T1000 (cell line): ENCODE measurements at places on chromosomes 6 and 20.

DNA sequence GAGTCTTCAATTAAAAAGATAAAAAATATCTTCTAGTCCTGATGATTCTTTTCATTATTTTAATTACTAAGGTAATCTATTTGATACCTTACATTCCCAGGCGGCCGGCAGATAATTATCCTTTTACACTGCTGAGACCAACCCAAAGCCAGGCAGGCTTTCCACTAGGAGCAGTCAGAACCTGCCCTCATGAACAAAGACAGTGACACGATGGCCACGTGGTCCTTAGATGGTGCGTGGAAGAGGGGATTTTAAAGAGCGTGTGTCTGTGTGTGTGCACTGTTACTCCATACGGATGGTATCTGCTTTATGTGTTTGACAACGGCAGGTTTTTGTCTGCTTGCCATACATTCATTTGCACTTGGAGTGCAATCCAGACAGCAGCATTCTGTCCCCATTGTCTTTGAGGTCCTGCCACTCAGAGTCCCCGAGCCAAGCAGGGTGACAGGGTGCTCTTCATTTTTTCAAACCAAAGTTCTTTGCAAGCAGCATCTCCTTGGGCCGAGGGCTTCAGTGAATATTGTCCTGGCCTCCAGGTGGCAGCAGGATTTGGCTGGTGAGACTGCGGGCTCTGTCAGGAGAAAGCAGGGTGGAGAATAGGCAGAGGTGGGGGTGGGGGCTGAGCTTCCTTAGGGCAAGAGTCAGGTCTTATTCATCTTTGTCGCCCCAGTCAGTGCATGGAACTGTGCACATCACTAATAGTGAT, 260.5 kb downstream of the NRN1 start:
- no peak for DNase-seq

GRCh38 chr20:33793011-33793931, 17.9 kb upstream of the CHMP4B start:
- no peak for DNase-seq

- no peak for DNase-seq
Measured at GRCh38 chr20:24816907-24817306, 132.2 kb upstream of the CST7 start.

DNA sequence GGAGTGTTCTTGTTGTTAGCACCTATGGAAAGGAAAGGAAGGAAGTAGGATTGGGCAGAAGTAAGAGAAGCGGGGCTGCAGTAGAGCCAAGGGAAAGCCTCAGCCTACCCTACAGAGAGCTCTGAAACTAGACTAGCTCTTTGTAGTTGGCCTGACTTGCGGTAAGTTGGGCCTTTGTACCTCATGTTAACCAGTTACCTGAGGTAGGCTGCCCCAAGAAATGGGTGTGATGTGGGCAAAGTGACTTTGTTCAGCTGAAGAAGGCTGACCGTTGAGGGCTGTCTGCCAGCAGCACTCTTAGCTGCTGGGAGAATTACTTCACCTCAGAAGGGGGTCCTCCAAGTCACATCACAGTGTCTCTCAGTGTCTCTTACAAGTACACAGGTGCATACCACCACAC, 54.9 kb upstream of the FAM184A start:
- DNase-seq = no peak

DNA sequence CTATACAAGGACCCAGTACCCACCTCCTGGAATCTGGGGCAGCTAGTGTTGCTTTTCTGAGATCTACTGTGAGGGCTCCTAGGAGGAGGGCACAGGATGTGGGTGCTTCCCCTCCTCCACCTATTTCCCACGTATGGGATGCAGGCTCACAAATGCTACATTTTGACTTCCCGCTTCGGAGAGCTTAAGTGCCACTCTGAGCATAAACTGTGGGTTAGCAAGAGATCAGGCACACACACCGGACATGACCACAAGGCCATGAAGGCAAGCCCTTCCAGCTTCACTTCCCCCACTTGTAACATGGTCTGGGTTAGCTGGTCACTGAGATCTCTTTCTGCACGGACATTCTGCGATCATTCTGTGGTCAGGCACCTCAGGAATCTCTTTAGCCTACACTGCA, 15.7 kb upstream of the TGM3 start:
- no peak for DNase-seq

DNA sequence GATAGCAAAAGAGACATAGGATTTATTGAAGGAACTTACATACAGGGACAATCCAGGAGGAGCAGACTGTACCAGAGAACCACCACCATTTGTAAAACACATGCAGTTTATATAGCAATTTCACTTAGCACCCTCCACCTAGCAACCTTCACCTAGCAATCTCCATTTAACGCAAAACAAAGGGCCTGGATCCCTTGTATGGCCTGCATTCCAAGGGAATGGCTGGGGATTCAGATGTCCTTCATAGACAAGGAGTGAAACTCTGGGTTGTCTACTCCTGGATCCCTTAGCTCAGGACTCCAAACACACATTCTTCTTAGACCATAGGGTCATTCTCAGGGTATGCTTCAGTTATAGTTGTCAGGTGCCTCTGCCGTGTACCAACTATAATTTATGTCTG, 1324.9 kb downstream of the HACE1 start:
- no peak for DNase-seq

DNA sequence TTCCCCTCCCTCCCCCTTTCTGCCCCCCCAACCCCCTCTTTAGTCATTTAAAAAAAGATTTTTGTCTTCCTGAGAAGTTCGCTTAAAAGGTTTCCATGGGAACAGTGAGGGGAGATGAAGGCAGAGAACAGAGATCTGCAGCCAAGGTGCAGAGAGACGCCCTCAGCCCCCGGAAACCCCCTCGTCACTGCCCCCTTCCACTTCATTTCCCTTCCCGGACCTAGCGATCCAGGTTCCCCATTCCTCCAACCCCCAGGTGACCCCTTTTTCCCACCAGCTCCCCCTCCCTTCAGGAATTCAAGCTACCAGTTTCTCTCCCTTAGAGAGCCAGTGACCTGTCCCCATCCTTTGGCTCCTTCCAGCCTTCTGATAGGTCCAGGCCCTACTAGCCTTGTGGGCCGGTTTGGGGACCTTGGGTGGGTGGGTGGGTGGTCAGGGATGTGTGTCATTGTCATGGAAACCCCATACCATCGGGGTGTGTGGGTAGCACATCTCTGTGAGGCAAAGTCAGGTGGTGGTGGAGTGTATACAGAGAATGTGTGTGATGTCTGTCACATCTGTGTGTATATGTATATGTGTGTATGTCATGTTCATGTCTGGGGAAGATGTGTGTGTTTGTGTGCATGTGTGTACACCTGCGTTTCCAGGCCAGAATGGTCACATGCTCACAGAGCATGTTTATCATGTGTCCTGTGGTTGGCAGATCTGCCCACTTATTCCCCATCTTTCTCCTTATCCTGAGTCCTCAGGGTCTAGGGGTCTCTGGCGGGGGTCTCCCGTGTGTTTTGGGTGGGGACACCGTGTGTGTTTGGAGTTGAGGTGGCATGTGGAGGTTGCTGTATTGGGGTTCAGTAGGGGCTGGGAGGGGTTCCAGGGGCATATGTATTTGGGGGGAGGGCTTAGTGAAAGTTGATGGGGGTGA, 7.0 kb downstream of the SYNGAP1 start:
- no peak for DNase-seq

DNA sequence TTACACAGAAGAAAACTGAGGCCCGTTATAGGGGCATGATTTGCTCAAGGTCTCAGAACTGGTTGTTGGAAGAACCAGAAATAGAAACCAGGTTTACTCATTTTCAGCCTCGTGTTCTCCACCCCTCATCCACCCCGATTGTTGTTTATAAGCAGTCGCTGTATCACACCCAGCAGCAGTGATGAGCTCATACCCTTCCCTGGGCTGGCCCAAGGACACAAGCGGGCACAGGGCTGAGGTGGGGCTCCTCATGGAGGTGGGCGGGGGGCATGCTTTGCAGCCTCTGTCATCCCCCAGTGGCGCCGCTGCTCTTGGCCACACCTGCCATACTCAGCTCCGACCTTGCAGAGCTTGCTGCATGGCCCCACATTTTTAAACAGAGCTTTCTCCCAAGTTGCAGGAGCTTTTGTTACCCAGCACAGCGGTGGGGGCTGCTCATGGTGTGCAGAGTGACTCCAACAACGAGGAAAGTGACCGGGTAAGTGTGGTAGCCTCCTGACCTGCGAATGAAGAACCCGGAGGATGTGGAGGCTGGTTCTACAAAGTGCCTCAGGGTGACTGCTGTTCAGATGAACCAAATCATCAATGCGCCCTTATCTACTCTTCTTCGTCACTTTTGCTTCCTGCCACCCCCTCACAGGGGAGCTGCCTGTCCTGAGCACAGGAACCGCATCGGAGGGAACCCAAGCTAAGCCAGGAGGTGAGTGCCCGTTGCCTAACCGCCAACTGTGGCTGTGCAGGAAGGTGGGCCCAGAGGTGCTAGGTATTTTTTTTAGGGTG, 43.6 kb upstream of the NKX2-2 start:
- no peak for DNase-seq

GRCh38 chr6:14501914-14502313, 384.3 kb downstream of the CD83 start:
- DNase-seq = no peak

DNA sequence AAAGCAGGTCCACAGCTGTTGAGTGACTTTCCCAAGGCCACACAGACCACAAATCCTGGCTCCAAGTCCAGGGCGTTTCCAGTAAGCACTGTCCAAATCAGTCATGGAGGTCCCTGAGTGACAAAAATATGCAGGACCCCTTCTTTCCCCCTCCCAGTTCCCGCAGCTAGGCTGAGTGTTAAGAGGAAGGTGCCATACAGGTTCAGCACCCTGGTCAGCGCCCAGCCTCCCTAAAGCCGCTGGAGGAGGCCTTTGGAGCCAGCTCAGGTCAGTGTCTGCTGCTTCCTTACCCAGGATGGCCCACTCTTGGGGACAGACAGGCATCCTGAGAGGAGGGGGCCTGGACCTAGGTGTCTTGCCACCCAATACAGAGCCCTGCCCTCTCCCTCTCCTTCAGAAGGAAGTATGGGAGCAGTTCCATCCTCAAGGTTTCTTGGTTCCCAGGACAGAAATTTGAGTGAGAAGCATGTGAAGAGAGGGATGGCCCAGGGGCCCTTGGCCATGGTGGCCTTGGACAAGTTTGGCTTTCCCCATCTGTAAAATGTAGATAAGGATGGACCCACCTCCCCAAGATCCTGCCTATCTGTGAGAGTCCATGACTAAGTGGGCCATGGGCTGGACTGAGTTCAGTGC, 13.2 kb downstream of the TMEM74B start:
- no peak for DNase-seq

DNA sequence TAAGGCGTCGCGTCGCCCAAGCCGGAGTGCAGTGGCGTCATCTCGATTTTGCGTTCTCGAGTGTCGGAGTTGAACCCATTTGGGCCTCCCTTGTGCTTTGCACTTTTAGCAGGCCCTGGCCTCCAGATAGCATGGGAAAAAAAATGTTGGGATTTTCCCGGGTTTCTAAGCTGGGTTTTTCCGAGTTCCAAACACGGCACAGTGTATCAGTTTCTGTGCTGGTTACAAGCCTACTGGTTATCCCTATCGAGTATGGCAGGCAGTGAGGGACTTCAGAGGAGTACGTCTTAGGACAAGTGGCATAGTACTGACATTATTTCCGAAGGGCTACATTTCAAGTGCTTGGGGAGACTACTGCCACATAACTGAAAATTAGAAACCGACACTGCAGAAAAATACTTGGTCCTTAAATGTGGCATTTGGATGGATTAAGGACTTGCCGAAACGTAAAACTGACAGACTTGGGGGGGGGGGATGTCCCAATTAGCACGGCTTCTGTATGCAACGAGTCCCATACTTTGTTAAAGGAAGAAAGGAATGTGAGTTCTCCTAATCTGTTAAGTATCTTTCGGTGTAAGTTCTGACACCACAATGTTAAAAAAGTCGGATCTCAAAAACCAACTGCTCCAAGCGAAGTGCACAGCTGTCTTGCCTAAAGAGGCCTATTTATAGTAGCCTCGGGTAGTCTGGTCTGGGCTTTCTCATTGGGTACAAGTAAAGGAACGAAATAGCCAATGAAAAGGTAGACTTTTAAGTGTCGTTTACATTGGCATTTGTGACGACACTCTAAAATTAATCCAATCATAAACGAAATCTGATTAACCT, 70.2 kb downstream of the HFE start:
- DNase-seq = peak; percentile 77

DNA sequence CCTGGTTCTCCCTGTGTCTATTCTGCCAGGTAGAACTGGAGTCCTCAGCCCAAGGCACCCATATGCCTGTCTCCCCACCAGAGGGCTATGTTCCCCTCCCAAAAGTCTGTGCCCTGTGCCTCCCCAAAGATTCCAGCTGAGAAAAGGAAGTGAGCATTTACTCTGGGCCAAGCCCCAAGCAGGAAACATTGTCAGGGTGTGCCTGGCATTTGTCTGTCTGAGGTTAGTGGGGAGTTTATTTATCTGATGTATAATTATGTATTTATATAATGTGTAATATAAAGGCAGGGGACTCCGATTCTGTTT, 5.6 kb downstream of the GDF5 start:
- DNase-seq = no peak

- DNase-seq = no peak
Measured at GRCh38 chr6:20827798-20828197, 293.5 kb downstream of the CDKAL1 start.

DNA sequence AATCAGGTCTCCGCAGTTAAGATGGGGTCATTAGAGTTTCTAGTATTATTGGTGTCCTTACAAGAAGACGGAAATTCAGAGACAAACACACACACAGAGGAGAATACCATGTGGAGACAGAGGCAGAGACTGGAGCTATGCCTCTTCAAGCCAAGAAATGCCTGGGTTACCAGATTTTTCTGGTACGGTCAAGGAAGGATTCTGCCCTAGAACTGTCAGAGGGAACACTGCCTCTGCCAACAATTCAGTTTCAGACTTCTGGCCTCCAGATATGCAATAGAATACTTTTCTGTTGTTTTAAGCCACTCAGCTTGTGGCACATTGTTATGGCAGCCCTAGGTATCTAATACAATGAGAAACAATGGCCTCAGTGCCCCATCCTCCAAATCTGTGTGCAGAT, 18.9 kb downstream of the TRMT6 start:
- DNase-seq = no peak

DNA sequence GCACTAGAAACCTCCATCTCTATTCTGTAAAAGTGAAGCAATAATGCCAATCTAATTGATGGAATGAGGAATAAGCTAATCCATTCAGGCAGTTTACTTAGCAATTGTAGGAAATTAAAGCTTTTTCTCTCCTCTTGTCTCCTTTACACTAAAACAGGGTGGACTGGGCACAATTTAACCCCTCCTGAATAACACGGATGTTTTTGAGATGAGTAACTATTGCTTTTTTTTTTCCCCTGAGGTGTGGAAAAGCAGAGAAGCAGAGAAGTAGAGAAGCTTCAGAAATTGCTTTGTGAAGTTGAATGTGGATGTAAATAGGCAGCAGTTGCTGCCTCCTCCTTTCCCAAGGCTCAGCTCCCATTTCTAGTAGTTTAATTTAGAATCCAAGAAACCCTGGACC, 40.0 kb upstream of the GCNT2 start:
- no peak for DNase-seq
